NCI-H1048 (cell line): ENCODE measurements at places on chromosomes 6 and 20.

DNA sequence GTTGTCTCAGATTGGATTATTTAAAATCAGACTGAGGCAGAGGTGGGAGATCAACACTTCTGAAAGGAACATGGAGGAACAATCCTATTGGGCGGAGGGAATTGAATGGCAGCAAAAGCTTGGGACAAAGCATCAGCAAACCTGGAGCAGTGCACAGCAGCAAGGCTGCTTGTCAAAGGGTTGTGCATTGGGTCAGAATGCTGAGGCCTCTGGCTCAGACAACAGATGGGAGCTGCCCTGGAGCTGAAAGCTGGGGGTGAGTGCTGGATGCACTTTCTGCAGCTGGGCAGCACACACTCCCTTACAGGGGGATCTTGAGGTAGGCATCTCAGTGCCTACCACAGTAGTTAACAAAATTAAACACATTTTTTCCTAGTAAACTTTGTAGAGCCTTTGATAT lies 634.4 kb upstream of the MMS22L start:
- DNase-seq = no peak

DNA sequence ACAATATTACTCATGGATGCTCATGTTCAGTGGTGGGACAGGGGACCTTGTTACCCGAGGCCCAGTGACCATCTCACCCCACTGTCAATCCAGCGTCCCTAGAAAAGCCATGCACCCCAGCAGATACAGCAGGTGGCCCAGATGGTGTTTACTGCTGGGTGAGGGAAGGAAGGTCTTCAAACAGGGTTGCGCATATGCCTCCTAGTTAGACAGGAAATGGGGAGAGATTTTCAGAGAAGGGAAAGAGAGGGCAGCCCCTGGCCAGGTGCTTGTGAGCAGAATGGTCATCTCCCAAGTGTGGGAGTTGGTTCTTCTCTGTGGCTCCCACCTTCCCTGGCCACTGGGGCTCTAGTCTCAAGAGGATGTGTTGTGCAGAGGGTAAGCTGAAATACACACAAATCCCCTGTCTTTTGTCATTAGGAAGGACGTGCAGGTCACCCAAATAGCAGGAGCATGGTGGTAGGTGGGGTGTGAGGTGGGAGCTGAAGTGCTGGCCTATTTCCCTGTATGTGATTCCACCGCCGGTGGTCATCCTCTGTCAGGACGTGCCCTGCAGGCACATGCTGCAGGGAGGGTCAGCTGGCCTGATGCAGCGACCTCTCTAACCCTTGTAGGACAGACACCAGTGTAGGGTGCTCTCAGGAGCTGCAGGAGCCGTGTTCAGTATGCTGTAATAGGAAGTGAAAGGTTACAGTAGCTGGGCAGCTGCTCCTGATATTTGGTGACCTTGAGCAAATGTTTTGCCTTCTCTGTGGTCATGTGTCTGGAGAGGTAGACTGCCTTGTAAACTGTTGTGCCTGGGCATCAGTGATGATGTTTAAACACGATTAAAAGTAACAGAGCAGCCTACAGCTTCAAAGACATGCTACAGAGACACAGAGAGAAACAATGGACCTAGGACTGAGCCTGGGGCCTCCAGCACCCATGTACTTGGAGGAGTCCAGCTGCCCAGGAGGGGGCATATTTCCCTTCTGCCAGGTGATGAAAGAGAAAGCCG lies 3.2 kb upstream of the CST3 start:
- no peak for DNase-seq

- no peak for DNase-seq
Measured at GRCh38 chr6:119856136-119856535, 506.6 kb upstream of the MAN1A1 start.

DNA sequence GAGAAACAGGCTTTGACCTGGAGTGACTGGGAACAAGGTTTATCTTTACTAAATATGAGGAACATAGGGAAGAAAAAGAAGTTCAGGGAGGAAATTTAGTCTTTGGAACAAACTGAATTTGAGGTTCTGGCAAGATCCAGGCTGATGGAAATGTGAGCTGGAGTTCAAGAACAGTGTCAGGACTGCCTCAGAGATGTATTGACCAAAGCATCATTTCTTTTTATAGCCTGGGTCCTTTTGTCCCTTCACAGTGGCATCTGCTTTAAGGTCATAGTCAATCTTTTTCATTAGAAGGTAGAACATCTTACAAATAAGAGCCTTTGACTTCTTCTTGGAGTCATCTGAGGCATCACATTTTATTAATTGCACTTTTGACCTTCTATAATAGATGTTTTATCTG lies 326.5 kb upstream of the QKI start:
- DNase-seq = no peak

DNA sequence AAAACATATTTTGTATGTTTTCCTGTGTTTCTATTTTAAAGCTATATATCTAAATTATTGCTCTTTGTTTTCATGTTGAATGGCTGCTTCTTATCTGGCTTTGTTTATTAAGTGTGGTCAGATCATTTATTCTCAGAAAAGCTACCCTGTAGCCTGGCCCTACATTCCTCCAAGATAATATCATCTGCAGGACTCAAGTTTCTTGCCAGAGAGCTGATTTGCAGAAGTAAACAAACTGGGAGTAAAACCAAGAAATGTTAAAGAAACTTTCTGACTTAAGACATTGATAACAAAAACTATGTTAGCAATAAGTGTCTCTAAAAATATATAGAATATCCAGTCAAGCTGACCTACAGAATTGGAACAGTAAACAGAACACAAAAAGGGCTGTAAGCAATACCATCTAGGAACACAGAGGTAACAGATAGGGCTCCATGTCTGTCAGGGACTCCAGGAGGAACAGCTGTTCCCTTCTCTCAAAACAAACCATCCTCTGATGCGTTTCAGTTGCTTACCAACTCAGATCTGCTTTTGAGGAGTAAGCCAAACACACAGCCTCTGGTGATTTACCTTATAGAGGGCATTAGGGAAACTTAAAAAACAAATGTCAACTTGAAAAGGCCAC lies 17.5 kb upstream of the CEP85L start:
- DNase-seq = no peak

GRCh38 chr6:155187106-155187505 lies 76.7 kb upstream of the CLDN20 start:
- no peak for DNase-seq

- DNase-seq = no peak
Measured at GRCh38 chr6:53032849-53033248, 32.4 kb upstream of the FBXO9 start.

- DNase-seq = no peak
Measured at GRCh38 chr6:154206996-154207395, 149.6 kb downstream of the IPCEF1 start.

DNA sequence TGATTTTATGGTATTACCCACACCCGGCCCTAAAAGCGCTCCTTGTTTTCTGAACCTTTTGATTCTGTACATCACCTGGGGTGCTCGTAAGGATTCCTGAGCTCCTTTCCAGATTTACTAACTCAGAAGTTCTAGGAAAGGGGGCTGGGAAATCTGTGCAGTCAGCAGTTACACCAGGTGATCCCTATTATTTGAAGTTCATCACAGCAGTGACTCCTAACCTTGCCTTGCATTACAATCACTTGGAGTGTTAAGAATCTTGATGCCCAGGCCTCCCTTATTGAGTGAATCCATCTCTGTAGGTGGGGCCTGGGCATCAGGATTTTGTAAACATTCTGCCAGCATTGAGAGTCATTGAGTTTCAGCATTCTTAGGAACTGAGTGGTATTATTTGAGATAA lies 44.7 kb downstream of the BMP6 start:
- DNase-seq = no peak

- no peak for DNase-seq
Measured at GRCh38 chr20:63596423-63596822, 22.4 kb upstream of the HELZ2 start.

GRCh38 chr20:32991383-32991782 lies 12.8 kb downstream of the SUN5 start:
- DNase-seq = no peak

DNA sequence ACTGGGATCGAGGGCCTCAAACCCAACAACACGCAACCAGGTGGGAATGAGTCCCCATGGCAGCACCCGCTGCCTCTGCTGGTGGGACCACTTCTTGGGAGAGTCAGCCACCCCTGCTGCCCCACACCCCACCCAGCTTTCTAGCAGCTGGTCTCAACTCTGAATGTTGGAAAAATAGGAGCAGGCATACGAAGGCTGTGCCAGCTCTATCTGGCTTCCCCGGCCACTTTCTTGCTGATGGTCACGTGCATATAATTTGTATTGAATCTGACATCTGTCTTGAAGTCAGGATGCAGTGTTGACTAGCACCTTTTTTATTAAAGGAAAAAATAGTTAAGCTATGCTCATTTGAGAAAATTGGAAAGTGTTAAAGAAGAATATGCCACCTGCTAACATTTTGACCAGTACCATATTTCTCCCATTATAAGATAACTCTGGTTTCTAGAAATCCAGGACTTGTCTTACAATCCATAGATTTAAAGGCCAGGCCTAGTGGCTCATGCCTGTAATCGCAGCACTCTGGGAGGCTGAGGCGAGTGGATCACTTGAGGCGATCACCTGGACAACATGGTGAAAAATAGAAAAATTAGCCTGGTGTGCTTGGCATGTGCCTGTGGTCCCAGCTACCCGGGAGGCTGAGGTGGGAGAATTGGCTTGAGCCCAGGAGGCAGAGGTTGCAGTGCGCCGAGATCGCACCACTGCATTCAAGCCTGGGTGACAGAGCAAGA lies 26.9 kb upstream of the MAPRE1 start:
- DNase-seq = no peak

DNA sequence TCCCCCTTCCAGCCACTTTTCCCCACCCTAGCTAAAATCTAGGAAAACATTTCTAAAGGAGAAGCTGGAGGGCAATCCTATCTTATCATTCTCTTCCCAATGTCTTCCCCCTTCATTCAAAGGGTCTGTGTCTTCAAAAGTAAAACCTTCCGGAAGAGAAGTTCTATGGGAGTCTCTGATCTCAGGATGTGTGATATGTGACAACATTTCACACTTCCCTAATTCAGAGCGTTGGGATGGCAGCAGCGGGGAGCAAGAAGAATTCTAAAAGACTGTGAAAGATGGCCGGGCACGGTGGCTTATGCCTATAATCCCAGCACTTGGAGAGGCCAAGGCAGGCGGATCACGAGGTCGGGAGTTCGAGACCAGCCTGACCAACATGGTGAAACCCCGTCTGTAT lies 65.4 kb upstream of the AKIRIN2 start:
- DNase-seq = no peak

GRCh38 chr6:82645536-82646230 lies 282.1 kb downstream of the TPBG start:
- DNase-seq = no peak

DNA sequence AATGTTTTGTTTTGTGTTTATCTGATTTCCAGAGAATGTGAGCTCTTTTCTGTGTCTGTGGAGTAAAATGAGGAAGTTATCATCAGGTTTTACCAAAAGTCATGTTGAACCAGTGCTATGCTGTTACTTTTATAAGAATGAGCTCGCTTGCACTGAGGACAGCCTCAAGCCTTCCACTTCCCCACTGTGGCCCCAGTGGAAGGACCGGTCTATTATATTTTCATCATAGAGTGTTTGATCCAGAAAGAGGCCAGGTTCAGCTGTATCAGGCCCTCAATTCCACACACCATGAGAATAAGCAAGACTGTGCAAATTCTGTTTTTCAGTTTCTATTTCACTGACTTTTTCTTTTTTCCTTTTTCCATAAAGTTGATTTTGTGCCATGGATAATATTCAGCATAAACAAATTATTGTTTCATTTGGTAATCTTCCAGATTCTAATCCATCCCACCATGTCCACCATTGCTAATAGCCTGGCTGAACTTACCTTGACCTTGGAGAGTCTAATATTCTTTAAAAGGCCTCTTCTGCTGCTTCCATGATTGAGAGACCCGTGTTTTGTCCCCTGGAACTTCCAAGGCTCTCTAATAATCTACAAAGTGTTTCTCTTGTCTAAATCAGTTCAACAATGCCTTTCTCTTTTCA lies 286.2 kb downstream of the THBS2 start:
- no peak for DNase-seq

GRCh38 chr6:130111031-130111430 lies 92.7 kb downstream of the L3MBTL3 start:
- DNase-seq = no peak

- no peak for DNase-seq
Measured at GRCh38 chr6:169501128-169501527, 200.7 kb downstream of the WDR27 start.

DNA sequence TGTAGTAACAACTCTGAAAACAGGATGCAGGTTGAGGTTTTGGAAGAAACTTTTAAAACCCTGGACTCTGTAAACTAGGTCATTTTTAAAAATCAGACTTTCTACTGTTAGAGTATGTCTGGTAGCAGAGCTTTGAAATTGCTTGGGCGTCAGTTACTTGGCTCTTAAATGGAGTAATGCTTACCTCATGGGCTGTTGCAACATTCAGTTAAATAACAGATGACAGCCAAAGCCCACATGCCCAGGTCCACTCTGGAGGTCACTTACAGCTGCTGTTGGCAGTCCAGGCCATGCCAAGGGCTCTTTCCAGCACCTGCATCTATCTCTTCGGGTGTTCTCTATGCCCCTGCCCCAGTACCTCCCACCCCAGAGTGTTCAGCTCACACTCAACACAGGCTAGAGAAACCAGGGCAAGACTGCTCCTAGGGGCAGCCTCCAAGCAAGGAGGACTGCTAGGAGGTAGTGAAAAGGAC lies 96.4 kb downstream of the BANF2 start:
- DNase-seq = no peak

GRCh38 chr6:53466257-53466656 lies 78.6 kb downstream of the GCLC start:
- DNase-seq = no peak

DNA sequence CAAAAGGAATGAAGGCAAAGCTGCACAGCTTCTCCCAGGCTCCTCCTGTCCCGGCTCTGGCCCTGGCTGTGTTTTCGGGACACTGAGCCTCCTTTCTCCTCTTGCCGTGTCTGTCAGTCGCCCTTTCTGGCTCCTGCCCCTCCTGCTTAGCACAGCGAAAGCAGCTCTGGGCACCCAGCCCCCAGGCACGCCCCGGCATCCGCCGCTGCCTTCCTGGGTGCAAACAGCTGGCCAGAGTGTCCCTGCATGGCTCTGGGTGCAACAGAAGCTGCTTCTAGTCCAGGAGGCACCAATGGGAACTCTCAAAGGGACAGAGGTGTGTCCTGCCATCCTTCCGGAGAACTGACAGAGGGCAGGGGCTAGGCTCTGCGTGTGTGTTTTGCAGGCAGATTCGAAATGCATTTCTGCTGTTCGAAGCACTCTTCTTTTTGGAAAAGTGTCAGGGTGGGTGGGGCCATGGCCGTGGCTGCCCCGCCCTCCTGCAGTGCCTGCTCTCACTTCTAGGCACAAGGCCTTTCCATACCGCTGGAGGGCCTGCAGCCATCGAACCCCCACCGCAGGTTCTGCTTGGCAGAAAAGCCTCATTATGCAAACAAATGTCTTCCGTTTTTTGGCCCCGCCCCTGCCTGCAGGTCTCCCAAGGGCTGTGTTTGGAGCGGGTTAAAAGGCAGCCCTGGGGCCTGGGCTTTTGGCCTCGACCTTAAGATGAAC lies 15.5 kb downstream of the COL9A3 start:
- no peak for DNase-seq

DNA sequence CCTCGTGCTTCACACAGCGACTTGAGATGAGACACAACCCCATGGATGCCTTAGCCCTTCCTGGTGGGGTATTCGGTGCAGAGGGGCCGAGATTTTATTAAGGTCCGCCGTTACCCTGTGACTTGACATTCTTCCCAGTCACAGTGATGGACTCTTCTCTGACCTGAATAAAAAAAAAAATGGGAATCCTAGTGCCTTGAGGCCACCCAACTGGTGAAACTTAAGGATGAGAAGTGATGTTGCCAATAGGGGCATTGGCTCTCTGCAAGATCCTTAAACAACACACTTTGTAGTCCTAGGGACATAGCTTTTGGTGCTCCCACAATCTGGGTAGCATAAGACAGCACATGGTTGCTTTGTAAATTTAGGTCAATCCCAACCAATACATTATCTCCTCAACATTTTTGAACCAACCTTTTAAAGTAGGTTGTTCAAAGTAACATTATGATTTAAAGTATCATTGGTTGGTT lies 814 bp upstream of the ADNP start:
- no peak for DNase-seq
